ENCODE measurements at places on chromosomes 16 and 17. TPM values are rescaled to one million over a fixed set of nuclear protein-coding genes. Genes with fewer than 3 reads are reported as not detected.

Gene CES1
- total RNA-seq = not detected

GRCh38 chr16:16143038-16143763, 80.1 kb downstream of the ABCC6 start:
- no peak for DNase-seq

DNA sequence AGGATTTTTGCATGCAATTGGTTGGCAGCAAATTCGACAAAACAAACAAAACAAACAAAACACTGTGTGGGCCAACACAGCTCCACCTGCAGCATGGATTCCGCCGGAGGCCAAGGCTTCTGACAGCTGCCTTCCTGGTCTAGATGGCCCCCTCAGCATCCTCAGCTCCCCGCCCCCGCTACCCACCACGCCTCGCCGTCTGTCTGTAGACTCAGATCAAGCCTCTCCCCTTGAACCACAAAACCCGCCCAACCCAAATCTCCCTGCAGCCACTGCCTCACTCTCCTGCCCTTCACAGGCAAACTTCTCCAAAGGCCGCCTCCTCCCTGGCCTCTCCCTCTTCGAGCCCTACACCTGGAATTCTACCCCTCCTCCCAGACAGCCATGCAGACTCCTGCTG, 57.9 kb downstream of the RTN4RL1 start:
- no peak for DNase-seq

DNA sequence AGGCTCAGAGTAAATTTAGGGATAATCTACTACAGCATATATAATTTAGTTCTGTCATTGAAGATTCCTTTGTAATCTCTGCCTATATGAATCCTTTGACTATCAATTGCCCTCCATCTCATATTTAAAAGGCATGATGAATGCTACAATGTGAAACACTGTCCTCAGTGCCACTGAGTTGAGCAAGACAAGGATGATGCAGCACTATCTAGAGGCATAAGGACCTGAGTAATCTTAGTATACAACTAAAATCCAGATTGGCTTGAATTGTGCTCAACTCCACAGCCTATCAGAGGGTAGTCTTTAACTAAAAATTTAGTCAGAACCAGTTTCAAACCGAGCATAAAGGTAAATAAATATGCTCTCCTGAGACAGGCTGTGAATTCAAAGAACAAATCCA, 11.6 kb upstream of the STRADA start:
- DNase-seq = no peak

Gene ATP2C2
- 17.1 TPM for total RNA-seq

Gene KRTAP2-1
- total RNA-seq = not detected

Gene CCL22
- total RNA-seq = not detected

DNA sequence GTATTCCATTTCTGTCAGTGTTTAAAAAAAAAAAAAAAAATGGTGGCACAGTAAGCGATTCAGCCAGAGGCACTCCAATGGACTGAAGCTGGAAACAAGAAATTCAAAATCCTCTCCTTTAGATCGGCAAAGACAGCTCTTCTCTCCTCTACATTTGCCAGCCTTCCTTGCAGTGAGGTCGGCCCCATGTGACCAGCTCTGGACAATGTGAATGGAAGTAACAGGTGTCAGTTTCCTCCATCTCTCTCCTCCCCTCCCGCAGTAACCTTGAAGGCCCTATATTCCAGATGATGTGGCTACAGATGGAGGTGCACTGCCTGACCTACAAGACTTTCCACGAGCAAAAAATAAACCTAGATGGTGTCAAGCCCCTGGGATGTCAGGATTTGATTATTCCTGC, 15.0 kb downstream of the CUEDC1 start:
- DNase-seq = no peak

GRCh38 chr17:13273806-13274205, 256.0 kb upstream of the ELAC2 start:
- DNase-seq = no peak

Gene DBNDD1
- 27.2 TPM for total RNA-seq

DNA sequence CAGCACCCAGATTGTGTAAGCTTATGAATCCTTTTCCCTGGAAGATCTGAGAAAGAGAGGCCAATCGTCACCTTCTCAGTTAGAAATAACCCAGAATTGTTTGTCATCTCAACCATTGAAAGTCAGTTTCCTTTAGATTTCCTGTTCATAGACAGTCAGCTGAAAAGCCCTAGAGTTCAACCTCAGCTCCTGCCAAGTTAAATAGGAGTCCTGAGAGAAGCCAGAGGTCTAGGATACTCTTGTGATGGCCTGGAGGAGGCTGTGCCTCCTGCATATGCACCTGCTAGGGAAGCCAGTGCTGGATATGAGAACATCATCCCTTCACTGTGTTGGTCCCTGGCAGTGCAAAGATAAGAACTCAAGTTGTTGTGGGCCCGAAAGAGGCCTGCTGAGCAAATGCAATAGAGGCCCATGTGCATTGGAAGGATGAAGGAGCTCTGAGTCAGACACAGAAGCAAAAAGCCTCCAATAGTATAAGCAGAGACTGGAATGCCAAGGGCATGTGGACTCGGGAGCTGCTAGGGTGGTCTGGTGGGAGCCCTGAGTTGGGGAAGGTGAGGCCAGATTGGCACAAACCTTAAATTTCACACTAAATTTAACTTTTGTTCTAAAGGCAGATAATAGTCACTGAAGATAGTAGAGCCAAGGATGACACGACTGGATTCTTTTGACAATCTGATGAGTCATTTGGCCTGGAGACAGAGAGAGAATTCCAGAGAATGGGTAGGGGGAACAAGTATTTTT, 520.9 kb upstream of the CDH5 start:
- no peak for DNase-seq

DNA sequence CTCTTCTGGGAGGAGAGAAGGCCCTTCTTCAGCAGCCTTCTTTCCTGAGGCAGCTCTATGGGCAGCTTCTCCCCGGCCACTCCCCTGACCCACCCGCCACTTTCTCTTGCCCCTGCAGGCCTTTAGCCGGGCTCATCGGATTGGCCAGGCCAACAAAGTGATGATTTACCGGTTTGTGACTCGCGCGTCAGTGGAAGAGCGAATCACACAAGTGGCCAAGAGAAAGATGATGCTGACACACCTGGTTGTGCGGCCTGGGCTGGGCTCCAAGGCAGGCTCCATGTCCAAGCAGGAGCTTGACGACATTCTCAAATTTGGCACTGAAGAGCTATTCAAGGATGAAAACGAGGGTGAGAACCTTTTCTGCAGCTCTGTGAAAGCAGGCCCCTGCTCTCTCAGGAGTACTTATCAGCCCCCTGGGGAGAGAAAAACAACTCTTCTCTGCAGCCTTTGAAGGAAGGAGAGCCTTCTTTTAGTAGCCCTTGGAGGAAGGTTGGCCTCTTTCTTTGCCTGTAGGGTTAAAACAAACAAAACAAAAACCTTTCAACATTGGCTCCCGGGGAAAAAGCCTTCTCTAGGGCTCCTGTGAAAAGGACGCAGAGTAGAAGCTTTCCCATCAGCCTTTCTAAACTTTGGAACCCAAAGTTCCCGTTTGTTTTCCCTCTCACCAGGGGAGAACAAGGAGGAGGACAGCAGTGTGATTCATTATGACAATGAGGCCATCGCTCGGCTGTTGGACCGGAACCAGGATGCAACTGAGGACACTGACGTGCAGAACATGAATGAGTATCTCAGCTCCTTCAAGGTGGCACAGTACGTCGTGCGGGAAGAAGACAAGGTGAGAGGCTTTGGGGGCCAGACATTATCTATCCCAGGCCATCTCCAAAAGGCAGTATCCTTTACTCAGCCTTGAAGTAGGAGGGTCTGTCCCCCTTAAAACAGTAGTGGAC, 12.7 kb downstream of the RNF227 start:
- DNase-seq = no peak

- DNase-seq = no peak
These were observed 231.4 kb upstream of the TNRC6C start for GRCh38 chr17:77727037-77727615.

Gene ODF4
- not detected for total RNA-seq

Gene CCDC200
- total RNA-seq = not detected

- DNase-seq = no peak
These were observed 3.6 kb downstream of the PNMT start for GRCh38 chr17:39671651-39672521.

Gene CCL1
- not detected for total RNA-seq
